ENCODE measurements at places on chromosomes 4 and X.

DNA sequence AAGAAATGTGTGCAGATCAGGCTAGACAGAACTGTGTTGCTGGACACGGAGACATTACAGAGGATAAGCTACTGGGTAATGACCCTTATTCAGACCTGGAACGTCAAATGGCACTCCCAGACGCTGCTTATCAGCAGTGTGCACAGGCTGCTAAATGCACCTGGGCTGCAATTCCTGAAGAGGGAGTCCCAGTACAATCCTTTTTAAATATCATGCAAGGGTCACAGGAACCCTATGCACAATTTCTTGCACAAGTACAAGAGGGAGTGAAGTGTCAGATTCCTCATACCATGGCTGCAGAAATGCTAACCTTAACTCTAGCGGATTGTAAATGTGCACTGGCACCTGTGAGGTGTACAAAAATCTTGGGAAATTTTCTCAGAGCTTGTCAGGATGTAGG is 16.9 kb downstream of the SPIN2B start:
- no peak for DNase-seq

GRCh38 chr4:145887241-145887991 is 51.2 kb downstream of the ZNF827 start:
- DNase-seq, result peak; percentile 70

DNA sequence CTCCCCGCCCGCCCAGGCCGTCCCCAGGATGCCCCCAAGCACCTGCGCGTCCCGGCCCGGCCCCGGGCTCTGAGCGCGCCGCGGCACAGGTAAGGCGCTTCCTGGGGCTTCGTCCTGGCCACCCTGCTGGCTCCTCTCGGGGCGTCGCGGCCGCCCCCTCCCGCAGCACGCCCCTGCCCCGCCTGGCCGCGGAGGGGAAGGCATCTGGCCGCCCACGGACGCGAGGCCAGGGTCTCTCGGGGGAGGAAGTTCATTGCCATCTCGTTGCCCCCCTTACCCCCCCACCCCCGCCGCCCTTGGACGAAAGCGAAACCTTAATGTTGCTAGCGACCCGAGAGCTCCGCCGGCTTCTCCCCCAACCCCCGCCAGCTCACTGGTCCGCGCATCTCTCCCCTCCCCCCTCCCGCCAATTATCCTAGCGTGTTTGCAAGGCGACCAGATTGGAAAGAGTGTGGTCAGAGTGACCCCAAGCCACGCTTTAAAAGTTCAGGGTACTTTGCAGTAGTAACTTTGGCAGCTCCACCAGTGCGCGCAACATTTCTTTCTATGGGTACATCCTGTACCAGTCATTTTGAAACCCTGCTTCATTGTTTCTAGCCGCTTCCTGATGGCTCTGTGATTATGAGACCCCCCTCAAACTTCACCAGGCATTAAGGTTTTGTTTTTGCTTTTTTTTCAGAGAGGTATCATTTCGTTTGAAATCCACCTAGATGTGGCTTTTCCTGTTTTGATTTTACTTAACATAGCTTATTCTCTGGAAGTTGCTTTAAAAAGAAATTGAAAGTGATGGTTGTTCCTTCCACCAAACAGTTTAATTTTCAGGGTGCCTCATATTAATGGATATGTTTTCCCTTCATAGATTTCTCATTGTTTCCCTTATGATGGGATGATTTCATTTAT is 626 bp downstream of the TBC1D1 start:
- peak; percentile 27 for DNase-seq

DNA sequence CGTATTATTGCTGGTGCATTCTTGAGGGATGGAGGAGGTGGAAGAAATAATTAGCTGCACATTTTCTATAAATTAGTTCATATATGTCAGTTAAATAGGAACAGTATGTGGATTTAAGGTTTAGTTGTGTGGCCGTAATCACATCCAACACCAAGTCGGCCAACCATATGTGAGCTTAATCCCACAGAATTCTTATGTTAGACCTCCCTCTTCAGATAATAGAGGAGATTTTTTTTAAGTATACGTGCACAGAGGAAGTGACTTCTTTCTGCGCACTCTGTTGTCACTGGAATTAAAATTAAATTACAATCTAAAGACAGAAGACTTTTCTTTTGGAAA is 2.1 kb downstream of the SEPTIN11 start:
- no peak for DNase-seq

DNA sequence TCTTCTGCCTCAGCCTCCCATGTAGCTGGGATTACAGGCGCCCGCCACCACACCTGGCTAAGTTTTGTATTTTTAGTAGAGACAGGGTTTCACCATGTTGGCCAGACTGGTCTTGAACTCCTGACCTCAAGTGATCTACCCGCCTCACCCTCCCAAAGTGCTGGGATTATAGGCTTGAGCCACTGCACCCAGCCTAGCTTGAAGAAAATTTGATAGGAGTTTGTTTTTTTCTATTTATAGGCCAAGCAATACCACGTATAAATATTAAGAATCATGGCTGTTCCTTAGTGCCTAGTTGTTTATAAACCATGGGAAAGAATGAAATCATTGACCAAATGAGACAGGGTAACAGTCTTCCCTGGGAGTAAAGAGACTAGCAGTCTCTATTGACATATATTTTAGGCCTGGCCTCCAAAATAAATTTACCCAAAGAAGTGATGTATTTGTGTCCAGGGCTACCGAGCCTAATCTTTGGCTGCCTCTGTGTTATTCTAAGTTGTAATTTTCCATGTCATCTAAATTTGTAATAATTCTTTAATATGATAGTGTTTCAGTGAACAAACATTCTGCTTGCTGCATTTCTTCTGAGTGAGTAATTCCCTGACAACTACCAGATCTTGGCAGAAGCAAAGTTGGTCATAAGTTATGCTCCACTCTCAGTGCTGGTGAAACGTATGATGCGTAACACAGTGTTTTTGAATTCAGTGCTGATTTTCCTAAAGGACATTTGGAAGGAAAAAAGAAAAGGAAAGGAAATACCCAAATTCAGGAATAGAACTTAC is 10.3 kb downstream of the PKD2 start:
- DNase-seq, result no peak

DNA sequence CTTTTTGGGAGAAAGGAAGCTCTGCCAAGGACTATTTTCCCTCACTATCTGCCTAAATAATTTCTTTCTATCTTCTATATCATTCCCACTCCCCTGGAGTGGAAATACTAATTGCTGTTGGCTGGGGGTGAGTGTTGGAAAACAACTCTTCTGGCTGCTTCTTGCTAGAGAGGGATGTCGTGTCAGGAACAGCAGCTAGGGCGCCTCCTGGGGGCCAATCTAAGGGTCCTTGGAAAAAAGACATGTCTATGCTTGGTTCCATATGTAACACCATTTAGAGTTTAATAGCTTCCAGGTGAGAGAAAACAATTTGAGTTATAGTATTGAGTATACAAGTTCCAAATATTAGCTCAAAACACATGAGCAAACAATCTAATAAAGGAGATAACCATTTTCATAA is 111.3 kb downstream of the MAGEE1 start:
- DNase-seq, result no peak

DNA sequence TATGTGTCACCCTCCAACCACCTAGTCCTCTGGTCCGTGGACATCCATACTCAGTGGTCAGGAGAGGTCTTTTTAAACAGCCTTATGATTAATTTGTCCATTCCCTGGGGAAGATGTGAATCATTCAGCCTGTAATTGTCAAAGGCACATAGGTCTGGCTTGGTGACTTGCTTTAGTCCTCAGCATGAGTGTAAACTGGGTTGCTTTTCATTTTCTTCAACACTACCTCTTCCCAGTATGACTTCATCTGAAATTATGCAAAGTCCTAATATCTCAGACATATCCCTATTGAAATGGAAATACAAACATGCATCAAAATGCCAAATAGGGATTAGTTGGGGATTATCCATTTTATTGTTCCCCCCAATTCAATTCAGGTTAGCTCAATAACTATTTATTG is 208.3 kb upstream of the AMOT start:
- no peak for DNase-seq

DNA sequence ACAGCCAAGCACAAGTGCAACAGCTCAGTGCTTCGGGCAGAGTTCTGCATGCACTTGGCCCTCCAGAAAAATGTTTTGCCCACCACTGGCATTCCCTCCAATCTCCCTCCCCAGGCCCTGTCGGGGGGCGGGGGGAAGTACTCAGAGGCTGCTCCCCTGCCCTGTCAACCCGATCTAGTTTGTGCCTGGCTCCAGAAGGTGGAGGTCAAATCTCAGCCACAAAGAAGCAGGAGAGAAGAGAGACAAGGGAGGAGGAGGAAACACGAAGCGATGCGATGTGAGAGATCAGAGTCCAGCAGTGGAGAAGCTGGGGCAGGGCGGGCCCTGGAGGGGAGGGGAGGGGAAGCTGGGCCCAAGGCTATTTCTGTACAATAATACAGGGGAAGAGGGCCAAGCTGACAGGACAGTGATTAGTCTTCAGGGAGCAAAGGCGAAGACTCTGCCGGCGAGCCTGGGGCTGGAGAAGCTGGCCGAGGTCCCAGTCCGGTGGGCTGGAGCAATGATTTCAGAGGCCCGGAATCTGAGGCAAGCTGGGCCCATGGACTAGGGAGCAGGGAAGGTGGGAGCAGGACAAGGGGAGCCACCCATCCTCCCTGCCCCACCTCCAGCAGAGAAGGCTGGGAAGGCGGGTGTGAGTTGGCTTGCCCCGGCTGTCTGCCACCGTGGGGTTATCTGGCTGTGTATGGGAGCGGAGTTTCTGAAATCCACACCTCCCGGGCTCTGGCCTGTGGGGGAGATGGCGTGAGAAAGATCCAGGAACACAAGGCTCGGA is 167.1 kb downstream of the EFNB1 start:
- no peak for DNase-seq

DNA sequence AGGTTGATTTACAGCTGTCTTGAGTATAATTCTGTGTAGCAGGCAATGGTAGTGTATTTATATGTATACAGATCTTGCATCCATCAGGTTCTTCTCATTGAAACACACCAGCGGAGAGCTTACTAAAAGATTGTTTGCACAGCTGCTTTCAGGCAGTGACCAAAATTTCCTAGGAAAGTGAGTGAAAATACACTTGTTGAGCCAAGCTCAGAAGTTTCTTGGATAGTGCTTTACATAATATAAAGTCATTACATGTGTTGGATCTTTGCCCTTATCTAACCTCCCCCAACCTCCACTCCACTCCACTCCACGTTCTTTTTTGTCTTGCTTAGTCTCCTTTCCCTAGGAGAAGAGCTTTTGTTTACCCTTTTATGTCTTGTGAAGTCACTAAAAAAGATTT is 34.1 kb downstream of the CNKSR2 start:
- no peak for DNase-seq

GRCh38 chr4:81659051-81659450 is 187.3 kb upstream of the RASGEF1B start:
- no peak for DNase-seq

DNA sequence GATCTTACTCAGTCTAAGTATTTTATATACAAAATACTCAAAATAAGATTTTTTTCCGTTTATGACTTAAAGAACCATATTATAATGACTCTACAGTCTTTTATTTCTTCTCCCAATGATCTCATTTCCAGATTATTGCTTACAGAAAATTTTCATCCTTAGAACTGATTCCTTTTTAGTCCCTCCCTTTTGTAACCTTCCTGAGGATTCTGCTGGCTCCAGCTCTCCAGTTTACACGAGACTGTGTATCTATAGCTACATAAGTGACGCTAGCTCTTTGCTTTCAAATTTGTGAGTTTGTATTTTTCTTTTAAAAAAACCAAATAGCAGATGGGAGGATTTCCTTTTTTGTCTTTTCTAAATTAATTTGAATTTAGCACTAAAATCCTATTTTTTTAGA is 24.0 kb downstream of the FHDC1 start:
- no peak for DNase-seq

DNA sequence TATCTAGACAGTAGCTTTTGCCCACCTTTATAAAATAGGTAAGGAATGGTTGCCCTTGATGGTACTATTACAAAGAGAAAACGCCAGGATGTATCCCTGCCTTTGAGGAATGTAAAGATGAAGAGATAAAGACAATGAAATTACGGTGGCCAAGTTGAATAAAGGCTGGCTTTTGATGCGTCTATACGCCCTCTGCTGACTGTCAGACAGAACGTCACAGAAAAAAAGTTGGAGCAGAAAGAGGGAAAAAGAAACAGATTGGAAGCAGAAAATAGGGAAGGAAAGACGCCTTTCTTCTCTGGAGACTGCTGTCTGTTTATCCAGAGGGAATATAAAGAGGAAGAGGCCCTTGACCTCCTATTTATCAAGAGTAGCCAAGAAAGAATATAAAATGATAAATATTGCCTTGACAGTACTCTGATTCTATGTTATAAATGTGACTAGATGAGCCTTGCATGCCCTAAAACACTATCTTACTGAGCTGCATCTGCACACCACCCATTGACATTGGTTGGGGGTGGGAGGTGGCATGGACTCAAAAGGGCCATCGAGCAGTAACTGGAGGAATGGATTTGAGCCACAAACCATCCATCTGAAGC is 30.6 kb downstream of the PCDH19 start:
- DNase-seq, result peak; percentile 29

DNA sequence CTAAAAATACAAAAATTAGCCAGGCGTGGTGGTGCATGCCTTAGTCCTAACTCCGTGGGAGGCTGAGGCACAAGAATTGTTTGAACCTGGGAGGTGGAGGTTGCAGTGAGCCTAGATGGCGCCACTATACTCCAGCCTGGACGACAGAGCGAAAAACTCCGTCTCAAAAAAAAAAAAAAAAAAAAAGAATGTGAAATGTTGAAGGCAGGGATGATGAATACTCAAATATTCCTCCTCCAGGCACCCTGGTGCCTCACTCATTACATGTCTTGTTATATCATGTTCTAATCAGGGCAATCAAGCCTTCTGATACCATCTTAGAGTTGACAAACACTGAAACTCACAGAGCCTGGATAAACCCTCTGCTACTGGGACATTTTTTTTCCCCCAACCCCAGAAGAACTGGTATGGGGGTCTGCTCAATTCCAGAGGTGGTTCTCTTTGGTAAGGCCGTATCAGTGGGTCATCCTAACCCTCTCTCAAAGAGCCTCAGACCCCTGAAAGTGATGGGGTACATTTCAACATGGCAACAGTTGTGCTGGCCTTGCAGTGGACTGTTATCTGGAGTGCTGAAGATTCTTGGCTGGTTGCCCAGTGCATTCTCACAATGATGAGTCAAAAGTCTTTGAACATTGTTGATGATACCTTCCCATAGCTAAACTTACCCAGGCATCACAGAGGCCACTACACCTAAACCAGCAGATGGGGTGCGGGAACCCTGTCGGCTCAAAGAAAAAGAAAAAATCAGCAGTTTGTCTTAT is 2.4 kb upstream of the SH3KBP1 start:
- DNase-seq, result no peak

GRCh38 chrX:125151146-125151545 is 168.5 kb upstream of the TEX13C start:
- DNase-seq, result no peak

DNA sequence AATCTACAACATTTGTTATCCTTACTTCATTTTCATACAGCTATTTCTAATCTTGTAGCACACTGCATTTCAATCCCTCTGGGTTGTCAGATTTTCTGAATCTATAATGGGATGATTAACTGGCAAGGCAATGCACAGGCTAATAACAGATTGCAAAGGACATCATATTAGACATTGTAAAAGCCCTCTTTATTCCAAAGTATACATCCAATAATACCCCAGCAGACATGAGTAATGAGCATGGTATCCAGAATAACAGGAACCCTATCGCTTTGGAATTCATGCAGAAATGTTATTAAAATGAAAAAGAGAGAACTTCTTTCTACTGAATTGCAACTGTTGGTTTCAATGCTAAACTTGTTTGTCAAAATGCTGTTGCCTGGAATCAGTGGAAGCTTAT is 122.9 kb downstream of the C4orf33 start:
- DNase-seq, result no peak

Data from renal pelvis (tissue), 12 donors.